ENCODE measurements at places on chromosomes 6 and 20.

- no peak for DNase-seq
Observed at GRCh38 chr6:100613656-100614055, 148.9 kb upstream of the SIM1 start.

DNA sequence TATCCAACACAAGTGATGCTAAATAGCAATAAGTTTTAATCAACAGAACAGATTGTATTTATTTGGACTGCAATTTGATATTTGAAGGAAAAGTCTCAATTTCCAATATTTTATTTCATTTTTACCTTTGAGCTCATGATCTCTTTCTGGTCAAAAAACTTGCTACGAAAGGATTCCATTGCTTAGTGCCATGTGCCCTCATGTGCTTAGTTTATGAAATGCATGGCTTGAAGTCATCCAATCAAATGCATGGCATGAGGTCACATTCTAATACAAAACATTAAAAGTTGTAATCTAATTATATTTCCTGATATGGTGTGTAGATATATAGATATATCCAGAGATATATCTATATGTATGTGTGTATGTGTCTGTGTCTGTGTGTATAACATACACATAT, 321.2 kb upstream of the ADGRB3 start:
- DNase-seq, result no peak

DNA sequence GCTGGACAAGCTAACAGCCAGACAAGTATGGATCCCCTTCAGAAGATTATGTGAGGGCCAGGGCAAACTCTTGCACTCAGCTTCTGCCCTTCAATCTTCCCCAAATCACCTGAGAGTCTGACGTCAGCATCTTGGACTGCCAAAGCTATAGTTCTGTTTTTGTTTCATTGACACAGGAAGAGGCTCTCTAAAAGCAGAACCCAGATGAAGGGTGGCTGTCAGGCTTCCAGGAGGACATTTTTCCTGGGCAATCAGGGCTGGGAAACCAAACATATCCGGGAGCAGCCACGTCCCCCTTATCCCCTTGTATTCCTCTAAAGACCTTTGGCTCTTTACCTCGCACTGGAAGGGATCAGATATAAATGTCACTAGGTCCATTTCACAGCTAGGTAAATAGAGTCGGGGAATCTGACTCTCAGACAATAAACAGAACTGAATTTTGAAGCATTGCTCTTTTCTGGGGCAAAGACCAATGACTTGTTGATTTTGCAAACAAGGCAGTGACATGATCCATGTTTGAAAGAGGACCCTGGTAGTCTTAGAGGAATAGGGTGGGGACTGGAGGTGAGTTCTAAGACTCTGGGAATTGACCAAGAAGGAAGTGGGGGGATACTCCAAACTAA, 13.3 kb downstream of the MAFB start:
- DNase-seq, result no peak

- DNase-seq, result no peak
Observed at GRCh38 chr6:138653435-138653834, 120.1 kb upstream of the CCDC28A start.

DNA sequence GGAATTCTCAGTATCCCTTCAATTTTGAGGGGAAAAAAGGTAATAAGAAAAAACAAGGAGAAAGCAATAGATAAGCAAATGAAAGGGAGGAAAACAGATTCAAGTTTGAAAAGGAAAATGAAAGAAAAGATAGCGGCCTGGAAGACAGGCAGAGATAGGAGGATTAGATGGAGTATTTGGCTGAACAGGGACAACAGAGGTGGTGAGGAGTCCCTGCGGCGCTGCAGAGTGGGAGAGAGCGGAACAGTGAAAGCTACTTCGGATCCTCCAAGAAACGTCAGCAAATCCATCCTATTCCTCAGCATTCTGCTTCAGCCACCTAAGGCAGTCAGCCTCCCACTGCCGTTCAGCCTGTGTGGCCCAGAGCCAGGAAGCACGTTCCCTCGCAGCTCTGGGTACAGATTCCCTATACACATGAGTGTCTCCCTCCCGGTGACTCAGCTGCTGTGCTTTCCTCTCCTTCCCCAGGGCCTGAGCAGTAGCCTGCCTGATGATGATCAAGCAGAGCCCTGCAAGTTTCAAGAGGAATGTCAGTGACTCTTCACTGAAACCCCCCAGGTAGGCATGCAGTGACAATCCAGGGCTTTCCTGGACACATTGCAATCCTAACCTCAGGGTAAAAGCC, 43.4 kb upstream of the CDYL start:
- DNase-seq, result no peak

- peak; percentile 61 for DNase-seq
Observed at GRCh38 chr6:73653571-73654424, at the start of gene SLC17A5. TSS of gene SLC17A5 (minus strand) at chr6:73653992. CDS start at chr6:73653886, 106 bp downstream.

DNA sequence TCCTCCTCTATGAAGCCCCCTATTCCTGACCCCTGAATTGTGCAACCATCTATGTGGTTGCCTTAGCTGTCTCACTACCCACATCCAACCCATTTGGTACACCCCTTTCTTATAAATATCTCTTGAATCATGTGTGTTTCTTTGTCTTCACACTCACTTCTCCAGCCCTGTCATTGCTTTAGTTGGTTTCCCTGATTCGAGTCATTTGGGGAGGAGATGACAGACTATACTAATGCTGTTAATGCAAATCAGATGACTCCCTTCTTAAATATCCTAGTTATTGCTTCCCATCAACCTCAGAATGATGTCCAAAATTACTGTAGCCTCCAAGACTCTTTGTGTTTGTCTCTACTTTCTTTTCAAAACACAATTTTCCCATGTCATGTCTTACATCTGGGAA, 23.0 kb downstream of the SLC35D3 start:
- no peak for DNase-seq

DNA sequence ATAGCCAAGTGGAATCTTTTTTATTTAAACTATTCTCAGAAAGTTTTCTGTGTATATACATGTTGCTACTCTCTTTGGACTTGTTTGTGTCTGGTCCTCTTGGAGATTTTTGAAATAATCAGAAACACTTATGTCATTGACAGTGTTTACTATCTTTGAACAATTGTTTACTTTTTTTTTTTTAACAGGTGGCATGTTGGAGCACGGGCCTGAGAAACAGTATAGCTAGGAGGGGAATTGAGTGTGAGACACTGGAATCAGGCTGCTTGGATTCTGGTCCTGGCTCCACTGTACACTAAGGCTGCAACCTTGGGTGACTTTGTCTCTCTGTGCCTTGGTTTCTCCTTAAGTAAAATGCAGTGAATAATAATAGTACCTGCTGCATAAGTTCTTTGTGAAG, 279.6 kb downstream of the PRL start:
- no peak for DNase-seq

DNA sequence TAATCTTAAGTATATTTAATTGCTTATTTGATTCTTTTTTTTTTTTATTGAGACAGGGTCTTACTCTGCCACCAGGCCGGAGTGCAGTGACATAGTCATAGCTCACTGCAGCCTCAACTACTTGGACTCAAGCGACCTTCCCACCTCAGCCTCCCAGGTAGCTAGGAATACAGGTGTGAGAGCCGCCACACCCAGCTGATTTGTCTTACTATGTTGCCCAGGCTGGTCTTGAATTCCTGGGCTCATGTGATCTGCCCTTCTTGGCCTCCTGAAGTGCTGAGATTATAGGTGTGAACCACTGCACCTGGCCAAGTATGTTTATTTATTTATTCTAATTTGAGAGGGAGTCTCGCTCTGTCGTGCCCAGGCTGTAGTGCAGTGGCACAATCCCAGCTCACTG, 38.2 kb downstream of the PTPN1 start:
- DNase-seq, result no peak

GRCh38 chr6:12729467-12729866, 12.9 kb downstream of the PHACTR1 start:
- DNase-seq, result no peak

DNA sequence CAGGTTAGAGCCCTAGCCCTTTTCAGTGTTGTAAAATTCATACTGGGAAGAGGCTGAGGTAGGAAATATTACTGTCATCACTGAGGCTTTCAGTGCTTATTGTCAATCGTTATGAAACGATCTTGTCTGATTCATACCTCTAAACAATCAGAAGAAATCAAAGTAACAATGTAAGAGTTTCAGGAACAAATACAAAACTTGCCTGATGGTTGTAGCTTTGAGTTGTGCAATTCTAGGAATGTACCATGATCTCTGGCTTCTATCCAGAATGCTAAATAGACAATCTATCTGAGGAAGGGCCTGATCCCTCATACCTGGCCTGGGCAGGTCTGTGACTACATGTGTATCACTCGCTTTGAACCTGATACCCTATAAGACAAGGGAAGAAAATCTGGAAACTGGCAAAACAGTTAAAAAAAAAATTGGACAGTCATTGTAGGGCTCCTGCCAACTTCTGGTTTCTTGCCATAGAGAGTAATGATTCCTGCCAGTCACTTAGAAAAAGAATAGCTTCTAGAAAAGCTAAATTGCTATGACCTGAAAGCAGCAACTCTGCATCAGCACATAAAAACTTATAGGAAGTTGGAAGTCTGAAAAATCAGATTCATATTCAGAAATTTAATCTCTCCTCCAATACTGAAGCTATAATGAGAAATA, 234.7 kb downstream of the BTBD9 start:
- DNase-seq, result no peak

- DNase-seq, result no peak
Observed at GRCh38 chr20:63931735-63932134, 24.5 kb downstream of the UCKL1 start.

DNA sequence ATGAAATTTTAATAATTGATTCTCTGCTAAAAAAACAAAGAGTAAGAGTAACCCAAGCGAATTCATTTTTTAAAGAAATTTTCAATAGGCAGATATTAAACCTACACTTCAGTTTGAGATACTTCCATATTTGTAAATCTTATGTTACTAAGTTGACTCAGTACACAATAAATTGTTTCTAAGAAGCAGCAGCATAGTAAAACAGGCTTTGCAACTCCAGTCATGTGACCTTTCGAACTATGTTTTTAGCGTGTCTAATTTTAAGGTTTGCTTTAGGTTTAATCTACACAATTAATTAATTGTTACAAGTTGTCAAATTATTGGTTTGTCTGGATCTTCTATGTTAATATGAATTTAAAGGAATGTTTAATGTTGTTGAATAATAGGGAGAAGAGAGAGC, 708.9 kb upstream of the CITED2 start:
- no peak for DNase-seq

- no peak for DNase-seq
Observed at GRCh38 chr6:217048-217659, 75.1 kb upstream of the DUSP22 start.

- no peak for DNase-seq
Observed at GRCh38 chr6:3750317-3751076, 1.0 kb downstream of the PXDC1 start.

- no peak for DNase-seq
Observed at GRCh38 chr6:80268865-80269730, 162.6 kb downstream of the BCKDHB start.

DNA sequence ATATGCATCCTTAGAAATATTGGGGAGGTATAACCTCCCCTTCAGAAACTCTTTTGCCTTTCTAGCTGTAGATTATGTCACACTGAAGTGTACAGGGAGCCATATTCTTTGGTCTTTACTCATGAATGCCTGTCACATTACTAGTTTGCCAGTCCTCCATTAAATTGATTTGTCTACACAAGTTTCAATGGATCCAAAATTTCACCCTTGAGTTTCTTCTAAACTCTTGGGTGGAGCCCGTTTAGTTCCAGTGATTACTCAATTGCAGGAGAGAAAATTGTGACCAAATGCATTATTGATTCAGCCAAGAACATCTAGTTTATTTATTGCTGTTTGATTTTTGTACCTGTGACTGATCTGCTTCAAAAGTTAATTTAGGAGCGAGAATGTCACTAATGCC, 60.4 kb upstream of the TFB1M start:
- no peak for DNase-seq

- DNase-seq, result no peak
Observed at GRCh38 chr20:1718604-1719384, 61.2 kb upstream of the SIRPG start.

- DNase-seq, result no peak
Observed at GRCh38 chr6:28323813-28324424, 12.0 kb downstream of the ZSCAN31 start.

GRCh38 chr6:56046576-56046975, 171.2 kb upstream of the BMP5 start:
- DNase-seq, result no peak

GRCh38 chr20:16712511-16712947, 17.3 kb upstream of the SNRPB2 start:
- DNase-seq, result no peak

- DNase-seq, result no peak
Observed at GRCh38 chr20:25453035-25453810, 45.8 kb downstream of the GINS1 start.

DNA sequence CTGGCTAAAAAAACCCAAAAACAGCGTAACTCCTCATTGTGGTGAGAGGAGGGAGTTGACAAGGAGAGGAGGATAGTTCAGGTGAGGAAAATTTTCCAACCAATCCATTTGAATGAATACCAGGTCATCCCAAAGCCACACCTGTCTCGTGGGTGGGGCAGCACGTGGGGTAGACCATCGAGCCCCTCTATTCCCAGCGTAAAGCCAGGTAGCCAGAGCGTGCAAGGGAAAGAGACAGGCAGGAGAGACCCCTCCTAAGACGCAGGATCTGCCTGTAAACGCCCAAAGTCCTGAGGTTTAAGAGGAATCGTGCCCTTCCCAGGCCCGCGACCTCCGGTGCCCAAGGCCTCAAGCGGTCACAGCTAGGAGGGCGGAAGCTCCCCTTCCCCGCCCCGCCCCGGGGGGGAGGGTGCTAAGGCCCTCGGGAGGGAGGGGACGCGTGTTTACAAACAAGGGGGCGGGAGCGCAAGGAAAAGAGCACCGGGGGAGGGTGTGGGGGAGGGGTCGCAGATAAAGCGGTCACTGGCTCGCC, 712 bp downstream of the RXRB start:
- peak; percentile 50 for DNase-seq

GRCh38 chr6:108751282-108751681, 96.9 kb upstream of the ARMC2 start:
- DNase-seq, result no peak

GRCh38 chr6:37785002-37785662, 34.4 kb upstream of the ZFAND3 start:
- no peak for DNase-seq

GRCh38 chr6:125858427-125859320, 67.9 kb downstream of the NCOA7 start:
- no peak for DNase-seq

DNA sequence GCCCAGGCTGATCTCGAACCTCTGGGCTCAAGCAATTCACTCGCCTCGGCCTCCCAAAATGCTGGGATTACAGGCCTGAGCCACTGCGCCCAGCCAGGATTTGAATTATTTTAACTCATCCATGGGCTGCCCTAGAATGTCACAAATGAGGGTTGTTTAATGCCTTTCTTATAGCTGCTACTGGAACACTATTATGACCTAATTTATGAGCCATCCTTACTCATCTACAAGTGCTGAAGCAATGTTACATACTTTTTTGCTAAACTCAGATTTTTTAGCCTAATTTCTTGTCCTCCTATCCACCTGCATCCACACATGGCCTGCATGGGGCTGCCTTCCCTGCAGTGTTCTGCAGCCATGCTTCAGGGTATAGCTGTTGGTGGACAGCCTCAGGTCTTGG, 59.9 kb downstream of the RTN4IP1 start:
- no peak for DNase-seq

DNA sequence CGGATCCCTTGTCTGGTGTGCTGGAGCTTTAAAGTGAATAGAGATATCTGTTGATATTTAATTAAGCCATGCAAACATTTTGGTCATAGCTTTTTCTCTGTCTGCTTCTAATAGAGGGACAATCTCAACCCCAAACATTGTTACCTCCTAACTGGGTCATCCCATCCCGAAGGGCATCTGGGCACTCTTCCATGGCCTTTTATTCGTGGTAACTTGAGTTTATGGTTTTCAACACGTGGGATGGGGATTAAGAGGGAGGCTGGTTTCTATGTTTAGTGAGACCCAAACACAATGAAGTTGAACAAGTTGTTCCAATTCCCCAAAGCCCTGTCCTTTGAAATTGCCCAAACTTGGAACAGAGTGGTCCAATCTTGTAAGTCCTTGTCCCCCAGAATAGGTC, 1.4 kb upstream of the ENPP5 start:
- DNase-seq, result no peak
